Breast epithelium (tissue), 4 donors: ENCODE measurements at places on chromosomes 2 and 18.

DNA sequence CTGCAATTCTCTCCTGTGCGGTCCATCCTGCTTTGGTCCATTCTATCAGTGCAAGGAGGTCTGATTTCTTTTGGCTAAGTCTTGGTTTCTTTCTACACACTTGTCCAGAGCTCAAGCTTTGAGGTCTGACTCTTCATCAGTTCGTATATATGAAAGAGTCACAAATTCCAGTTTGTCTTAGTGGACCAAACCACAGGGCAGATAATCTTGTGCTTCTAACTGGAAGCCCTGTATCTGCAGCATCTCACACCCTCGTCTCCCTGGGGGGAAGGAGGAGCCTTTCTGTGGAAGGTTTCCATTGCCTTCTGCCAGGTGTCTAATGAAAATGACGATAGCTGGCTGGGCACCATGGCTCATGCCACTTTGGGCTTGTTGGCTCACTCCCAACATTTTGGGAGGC, 148.5 kb downstream of the SPP2 start:
- DNase-seq: no peak

DNA sequence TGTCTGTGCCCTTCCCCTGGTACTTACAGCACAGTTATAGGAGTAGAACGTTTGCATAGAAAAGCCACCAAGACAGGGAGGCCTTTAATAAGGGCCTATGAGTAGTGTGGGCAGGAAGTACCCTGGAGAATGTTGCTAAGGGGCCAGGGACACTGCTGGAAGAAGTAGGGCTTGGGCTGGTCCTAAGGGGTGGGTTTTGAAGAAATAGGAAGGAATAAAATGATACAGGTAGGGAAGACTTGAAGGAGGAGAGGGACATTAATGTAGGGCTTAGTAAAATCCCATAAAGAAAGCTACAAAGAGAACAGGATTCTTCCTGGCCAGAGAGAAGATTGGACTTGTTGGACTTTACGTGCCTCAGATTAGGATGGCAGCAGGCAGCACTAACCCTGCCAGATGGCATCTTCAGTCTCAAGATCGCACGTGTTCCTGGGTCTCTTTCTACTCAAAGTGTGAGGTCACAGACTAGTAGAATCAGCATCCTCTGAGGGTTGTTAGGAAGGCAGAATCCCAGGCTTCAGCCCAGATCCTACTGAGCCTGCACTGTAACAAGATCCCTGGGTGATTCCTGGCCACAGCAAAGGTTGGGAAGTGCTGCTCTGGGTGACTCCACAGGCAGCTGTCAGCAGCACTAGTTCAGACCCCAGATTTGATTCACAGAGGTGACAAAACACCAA, 39.2 kb downstream of the EPAS1 start:
- no peak for DNase-seq

- DNase-seq: no peak
Measured at GRCh38 chr2:180705551-180705950, 274.9 kb upstream of the UBE2E3 start.

DNA sequence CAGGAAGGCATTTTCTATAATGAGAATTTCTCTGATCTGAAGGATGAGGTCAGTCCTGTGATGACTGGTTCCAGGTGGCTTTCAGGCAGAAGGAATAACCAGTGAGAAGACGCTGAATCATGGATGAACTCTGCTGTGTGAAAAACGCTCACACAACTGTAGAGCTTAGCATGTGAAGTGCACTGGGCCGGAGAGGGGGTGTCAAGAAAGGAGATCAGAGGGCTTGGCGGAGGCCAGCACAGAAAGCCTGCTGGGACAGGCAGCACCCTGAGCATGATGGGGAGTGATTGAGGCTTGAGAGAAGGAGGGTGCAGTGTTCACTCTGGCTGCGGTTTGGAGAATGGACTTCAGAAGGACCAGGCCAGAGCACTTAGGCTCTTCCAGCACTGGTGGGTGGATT, 236.5 kb downstream of the TPGS2 start:
- DNase-seq: no peak

DNA sequence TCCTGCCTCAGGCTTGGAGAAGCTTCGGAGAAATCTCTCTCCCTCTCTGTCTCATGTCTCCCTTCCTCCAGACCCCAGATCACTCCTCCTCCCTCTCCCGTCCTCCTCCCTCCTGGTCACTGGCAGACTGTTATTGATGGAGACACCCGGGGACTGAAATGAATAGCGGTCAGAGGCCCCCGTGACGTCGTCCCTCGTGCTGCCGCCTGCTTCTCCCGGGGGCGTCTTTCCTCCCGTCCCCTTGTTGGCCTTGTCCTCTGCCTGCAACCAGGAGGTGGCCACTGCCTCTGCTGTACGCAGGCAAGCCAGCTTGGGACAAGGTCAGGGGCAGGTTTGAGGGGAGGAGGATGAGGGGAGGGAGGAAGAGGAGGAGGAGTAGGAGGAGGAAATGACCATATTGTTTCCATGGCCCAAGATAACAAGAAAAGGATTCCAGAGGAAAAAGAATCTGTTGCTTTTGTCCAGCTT, 78.2 kb downstream of the CELF4 start:
- no peak for DNase-seq

DNA sequence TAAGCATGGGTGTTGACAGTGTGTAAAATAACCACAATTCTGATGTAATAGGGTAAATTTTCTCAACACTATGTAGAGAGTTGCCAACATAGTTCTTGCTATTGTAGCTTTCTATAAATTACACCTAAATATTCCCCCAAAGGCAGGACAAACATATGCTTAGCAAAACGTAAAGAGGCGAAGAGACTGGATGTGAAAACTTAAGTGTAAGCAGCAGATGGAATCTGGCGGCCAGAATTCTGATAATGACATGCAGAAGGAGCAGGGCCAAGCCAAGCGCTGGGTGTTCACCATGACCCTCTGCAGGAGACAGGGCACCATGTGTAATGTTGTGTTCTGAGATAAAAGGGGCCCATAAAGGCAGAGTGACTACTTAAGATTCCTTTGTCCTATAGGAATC, 105.2 kb upstream of the ZNF521 start:
- no peak for DNase-seq

- no peak for DNase-seq
Measured at GRCh38 chr18:49581371-49581770, 19.5 kb downstream of the LIPG start.

DNA sequence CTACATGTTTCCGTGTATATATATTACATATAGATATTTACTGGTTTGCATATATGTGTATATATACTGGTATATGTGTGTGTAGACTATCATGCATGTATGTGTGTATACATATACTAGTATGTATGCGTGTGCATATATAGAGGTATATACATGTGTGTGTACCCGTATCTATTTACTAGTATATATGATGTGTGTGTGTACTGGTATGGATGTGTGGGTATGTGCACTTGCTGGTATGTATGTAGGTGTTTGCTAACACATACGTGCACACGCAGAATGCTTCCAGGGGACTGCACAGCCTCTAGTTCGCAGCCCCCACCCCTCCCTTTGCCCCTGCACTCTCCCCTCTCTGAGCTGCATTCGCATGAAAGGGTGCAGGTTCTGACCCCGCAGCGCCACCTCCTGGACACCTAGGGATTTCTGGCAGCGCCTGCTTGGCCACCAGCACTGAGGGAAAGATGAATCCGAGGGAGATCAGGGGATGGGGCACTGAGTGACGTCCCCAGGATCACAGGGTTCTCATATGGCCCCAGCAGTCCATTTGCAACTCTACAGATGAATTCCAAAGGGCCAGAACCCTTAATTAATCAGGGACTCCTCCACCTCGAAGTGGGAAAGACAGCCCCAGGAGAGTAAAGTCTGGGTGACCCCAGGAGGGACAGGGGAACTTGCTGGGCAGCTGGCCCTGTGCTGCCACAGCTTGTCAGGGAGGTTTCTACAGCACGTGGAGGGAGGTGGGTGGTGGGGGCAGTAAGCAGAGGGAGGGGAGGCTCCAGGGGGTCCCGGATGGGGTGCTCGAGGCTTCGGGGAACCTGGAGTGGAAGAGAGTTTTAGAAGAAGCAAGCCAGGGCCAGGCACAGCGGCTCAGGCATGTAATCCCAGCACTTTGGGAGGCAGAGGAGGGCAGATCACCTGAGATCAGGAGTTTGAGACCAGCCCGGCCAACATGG, 66.8 kb upstream of the ASAP2 start:
- no peak for DNase-seq

GRCh38 chr2:5661362-5661761, 30.8 kb upstream of the SOX11 start:
- DNase-seq: no peak

- DNase-seq: no peak
Measured at GRCh38 chr2:187922846-187923245, 368.6 kb upstream of the TFPI start.

GRCh38 chr2:95079199-95079683, 42.4 kb downstream of the MRPS5 start:
- no peak for DNase-seq

GRCh38 chr2:208072250-208072892, 47.0 kb upstream of the PLEKHM3 start:
- DNase-seq: peak; percentile 31

DNA sequence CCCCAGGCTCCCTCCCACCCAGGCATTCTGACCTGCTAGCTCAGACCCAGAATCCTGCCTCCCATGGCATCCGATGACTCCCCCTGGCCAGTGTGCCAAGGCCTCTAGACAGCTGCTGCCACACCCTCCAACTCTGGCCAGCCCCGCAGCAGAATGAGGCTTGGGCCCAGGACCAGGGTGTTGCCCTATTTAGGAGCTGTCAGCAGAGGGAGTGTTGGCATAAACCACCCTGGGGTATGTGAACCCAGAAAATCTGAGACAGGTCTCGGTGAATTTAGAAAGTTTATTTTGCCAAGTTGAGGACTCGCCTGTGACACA, 134.3 kb downstream of the KLHL29 start:
- DNase-seq: no peak

GRCh38 chr2:11775384-11775783, 29.0 kb downstream of the LPIN1 start:
- no peak for DNase-seq

DNA sequence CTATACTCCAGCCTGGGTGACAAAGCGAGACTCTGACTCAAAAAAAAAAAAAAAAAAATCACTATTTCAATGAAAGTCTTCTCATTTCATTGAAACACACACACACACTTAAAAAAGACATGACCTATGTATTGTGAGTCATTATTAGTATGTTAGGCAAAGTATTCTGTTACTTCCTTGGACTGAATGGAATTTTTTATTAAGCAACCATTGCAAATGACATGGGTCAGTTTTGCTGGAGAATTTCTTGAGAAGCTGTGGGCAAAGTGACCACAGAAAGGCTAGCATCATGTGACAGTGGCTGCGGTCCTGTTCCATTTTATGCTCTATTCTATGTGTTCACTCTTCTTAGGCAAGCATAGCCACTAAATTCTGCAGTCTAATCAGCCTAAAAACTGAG, 695.7 kb downstream of the TDRD15 start:
- no peak for DNase-seq

DNA sequence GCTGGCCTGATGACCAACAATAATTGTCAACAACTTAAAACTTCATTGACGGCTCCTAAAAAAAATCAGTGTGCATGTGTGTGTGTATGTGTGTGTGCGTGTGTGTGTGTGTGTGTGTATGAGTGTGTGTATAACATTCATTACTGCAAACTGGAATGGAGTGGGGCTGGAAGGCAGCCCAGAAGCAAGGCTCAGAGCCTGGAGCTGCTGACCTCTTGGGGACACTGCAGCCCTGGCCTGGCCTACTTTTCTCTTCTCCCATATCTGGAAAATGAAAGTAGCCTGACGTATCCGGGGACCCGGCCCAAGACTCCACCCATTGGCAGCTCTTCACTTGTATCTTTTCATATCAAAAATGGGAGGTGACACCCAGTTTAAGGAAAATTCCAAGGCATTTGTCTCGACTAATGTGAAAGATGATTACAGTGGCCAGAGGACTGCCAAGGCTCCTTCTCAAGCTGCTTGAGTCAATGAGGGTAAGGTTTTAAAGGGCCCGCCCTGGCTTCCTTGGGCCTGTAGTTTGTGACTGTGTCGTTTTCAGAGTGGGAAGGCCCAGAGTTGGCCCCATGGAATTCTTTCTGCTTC, 72.4 kb upstream of the IL1R1 start:
- DNase-seq: peak; percentile 74

- DNase-seq: peak; percentile 71
Measured at GRCh38 chr18:22348521-22349316, 69.0 kb downstream of the CTAGE1 start.

DNA sequence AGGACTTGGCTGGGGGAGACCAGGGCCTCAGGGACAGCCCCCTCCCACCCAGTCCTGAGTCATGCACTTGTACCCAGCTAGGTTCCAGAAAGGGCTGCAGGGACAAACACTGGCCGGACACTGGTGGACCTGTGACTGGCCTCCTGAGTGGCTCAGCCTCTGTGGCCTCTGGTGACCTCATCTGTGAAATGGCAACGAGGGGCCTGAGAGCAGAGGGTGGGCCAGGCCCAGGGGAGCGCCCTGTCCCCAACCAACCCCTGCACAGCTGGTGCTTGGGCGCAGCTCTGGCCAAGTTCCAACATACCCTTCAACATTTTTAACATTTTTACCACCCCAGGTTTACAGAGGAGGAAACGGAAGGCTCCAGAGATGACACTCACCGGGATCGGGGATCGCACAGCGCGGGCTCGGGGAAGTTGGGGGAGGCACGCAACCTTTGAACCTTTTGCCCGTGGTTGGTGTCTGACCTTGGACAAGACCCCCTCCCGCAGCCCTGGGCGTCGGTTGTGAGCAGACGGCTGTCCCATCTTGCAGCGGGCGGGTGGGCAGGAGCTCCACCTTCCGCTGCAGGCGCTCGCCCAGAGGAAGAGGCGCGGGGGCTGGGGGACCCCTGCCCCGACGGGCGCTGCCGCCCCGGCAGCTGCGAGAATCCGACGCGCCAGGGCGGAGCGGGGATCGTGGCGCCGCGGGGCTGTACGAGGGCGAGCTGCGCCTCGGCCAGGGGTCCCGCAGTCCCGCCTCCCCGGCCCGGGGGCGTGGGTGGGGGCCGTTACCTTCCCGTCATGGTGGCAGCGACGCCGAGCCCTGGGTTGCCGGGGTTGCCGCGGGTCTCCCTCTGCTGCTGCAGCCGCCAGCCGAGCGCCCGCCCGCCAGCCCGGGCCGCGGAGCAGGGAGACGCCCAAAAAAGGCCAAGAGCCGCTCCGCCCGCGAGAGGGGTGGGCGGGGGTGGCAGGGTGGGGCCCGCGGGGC, 805 bp downstream of the LIMS2 start:
- DNase-seq: peak; percentile 54

DNA sequence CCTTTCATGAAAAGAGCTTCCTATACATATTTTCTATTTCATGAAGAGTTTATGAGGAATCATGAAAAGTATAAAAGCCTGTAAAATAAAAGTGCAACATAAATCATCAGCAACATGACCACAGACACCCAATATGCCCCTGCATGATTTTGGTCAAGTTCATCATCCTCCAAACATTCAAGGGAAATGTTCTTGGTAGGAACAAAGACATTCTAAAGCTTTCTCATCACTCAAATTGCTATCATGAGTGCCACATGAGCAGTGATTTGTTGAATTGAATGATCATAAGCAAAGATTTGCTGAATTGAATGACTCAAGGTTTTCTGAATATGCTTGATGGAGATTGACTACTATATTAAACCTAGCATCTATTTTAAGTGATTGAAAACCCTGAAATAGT, 172.2 kb downstream of the MBD2 start:
- DNase-seq: no peak

GRCh38 chr2:175076272-175076671, 71.1 kb upstream of the CHN1 start:
- DNase-seq: no peak

GRCh38 chr2:21895200-21895599, 771.4 kb downstream of the TDRD15 start:
- no peak for DNase-seq

GRCh38 chr2:119749477-119750012, 10.2 kb upstream of the PTPN4 start:
- DNase-seq: no peak

- no peak for DNase-seq
Measured at GRCh38 chr2:72822794-72823193, 3.0 kb downstream of the EXOC6B start.
